ENCODE measurements at places on chromosomes 2 and 18.

DNA sequence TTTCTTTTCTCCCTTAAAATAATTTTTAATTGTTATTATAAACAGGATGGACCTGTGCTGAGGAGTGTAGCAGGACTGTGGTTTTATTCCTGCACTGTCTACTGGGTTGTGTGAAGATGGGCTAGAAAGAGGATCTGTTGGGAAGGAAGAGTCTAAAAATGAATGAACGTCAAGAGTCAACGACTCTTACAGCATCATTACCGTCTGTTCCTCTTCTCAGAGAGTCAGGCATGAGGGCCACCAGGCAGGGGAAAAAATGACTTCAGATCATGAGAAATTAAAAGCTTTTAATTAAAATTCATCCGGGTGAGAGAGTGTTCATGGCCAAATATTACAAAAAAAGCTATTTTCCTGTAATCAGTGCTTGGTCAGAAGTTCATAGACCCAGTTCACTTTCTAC lies 32.6 kb downstream of the SRSF7 start:
- no peak for DNase-seq

DNA sequence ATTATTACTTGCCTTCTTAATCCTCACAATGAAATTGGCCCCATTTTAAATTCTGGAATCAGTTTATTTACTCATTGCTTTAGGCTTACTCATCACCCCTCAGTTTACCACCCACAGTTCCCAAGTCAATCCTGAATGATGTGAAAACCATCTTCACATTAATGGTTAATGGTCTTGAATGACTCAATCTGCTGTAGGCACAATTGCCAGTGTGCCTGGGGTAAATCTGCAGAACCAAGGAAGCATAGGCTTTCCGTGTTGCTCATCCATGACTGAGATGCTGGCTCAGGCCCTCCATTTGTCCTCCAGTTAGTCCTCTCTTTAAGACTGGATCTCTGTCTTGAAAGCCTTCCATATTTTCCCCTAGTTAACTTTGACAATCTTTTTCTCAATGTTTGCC lies 164.5 kb downstream of the PMAIP1 start:
- DNase-seq, result no peak

DNA sequence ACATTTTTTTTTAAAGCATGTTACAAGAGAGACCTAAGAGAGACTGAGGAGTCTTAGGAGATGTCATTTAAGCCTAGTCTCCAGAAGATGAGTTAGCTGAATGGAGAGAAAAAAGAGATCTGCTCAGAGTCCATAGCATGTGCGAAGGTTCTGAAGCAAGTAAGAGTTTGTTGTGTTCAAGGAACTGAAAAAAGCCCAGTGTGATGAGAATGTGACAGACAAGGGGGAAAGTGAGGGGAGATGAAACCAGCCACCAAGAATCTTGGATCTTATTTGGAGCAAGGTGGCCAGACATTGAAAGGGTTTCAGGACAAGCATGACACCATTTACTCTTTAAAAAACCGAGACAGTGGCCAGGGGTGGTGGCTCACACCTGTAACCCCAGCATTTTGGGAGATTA lies 5.2 kb upstream of the MOB1A start:
- no peak for DNase-seq

DNA sequence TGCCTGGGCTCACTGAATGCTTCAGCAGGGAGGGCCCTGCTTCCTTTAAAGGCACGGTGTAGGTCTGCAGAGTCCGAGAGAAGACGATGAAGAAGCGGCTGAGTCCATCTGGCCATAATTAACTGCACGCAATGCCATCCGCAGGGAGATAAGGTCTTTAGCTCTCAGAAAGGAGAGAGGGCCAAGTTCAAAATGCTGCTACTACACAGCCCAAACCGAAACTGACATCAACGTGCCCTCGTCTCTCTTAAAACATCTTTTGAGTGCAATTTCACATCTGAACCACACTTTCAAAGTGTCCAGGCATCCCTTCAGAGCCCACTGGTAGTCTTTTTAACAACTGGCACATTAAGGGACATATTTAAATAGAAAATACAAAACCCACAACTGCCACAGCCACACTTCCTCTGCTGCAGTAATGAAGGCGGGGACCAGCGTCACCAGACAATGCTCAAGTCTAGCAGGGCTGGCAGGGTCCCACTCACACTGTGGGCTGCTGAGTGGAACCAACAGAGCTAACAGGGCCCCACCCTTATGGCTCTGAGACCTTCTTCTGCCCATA lies 35.8 kb downstream of the ST3GAL5 start:
- DNase-seq, result peak; percentile 79
